Testis (tissue), 5 donors: ENCODE measurements at places on chromosomes 2 and 18. TPM values are rescaled to one million over a fixed set of nuclear protein-coding genes. Genes with fewer than 3 reads are reported as not detected.

The PSD4 gene
- 22.8 TPM for polyA plus RNA-seq

The LAMA1 gene
- 35.7 TPM for polyA plus RNA-seq

The IL36A gene
- polyA plus RNA-seq: not detected

The PDE1A gene
- 45.0 TPM for polyA plus RNA-seq

The CHRNG gene
- 0.26 TPM for polyA plus RNA-seq

The ERBB4 gene
- 6.1 TPM for polyA plus RNA-seq

- H3K4me3 ChIP-seq: no peak overlapping the region
- H3K36me3 ChIP-seq: no peaks in the 10 kb centered on the region
- no peak overlapping the region for H3K27ac ChIP-seq
- no peaks in the 10 kb centered on the region for H3K4me1 ChIP-seq
- DNase-seq: no peak
- H3K27me3 ChIP-seq: no peaks in the 10 kb centered on the region
Observed at GRCh38 chr2:66915237-66915636, 480.3 kb downstream of the MEIS1 start.

DNA sequence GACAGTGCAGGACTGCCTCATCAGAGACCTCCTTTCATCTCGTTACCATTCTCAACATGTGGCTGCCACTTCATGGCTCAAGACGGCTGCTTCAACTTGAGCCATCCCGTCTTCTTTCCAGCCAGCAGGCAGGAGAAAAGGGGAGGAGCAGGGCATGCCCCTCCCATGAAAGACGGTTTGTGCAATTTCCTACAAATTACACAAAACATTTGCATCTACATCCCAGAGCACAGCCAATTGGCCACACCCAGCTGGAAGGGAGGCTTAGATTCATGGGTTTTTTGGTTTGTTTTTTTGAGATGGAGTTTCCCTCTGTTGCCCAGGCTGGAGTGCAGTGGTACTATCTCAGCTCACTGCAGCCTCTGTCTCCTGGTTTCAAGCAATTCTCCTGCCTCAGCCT lies 11.8 kb downstream of the UCN start:
- H3K36me3 ChIP-seq: no peaks in the 10 kb centered on the region
- H3K4me1 ChIP-seq: no peaks in the 10 kb centered on the region
- no peak overlapping the region for H3K4me3 ChIP-seq
- H3K27ac ChIP-seq: no peak overlapping the region

DNA sequence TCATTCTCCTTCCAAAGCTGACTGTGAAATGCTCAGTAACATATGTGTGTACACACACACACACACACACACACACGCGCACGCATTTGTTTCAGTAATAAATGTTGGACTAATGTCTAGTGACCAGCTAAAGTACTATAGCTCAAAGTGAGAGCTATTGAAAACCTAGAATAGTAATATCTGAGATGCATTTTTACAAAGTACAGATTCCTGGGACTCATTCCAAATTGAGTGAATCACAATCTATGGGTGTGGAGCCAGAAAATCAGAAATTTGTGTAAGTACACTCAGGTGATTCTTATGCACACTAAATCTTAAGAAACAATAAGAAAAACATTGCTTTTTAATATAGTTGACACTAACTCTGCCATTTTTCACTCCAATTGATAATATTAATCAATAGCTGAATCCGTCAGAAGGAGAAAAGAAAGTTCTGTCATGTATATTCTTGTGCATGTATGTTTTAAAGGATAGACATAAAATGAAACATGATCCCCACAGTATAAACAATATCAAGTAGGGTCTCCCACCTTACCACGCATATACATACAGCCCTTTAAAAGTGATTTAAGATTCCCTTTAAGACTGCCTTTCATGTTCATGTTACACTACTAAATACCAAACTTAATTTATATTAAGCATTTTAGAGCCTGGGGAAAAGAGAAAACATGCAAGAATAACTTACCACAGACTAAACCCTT lies 123.5 kb downstream of the ATAD2B start:
- H3K4me1 ChIP-seq: no peaks in the 10 kb centered on the region
- no peak overlapping the region for H3K4me3 ChIP-seq
- H3K27me3 ChIP-seq: no peaks in the 10 kb centered on the region
- no peak for DNase-seq
- no peaks in the 10 kb centered on the region for H3K36me3 ChIP-seq
- no peak overlapping the region for H3K27ac ChIP-seq

GRCh38 chr18:54671291-54671881 lies 80.3 kb downstream of the DYNAP start:
- H3K27ac ChIP-seq: no peak overlapping the region
- H3K27me3 ChIP-seq: no peaks in the 10 kb centered on the region
- H3K36me3 ChIP-seq: no peaks in the 10 kb centered on the region

GRCh38 chr2:226862623-226863022 lies 26.8 kb downstream of the RHBDD1 start:
- H3K27ac ChIP-seq: no peak overlapping the region
- no peak for DNase-seq
- H3K4me1 ChIP-seq: no peaks in the 10 kb centered on the region
- H3K36me3 ChIP-seq: no peaks in the 10 kb centered on the region

- no peaks in the 10 kb centered on the region for H3K4me1 ChIP-seq
- no peaks in the 10 kb centered on the region for H3K27me3 ChIP-seq
- no peak for DNase-seq
- H3K27ac ChIP-seq: no peak overlapping the region
- no peaks in the 10 kb centered on the region for H3K36me3 ChIP-seq
- H3K4me3 ChIP-seq: no peak overlapping the region
Observed at GRCh38 chr18:40962784-40963183, 992.2 kb upstream of the PIK3C3 start.

DNA sequence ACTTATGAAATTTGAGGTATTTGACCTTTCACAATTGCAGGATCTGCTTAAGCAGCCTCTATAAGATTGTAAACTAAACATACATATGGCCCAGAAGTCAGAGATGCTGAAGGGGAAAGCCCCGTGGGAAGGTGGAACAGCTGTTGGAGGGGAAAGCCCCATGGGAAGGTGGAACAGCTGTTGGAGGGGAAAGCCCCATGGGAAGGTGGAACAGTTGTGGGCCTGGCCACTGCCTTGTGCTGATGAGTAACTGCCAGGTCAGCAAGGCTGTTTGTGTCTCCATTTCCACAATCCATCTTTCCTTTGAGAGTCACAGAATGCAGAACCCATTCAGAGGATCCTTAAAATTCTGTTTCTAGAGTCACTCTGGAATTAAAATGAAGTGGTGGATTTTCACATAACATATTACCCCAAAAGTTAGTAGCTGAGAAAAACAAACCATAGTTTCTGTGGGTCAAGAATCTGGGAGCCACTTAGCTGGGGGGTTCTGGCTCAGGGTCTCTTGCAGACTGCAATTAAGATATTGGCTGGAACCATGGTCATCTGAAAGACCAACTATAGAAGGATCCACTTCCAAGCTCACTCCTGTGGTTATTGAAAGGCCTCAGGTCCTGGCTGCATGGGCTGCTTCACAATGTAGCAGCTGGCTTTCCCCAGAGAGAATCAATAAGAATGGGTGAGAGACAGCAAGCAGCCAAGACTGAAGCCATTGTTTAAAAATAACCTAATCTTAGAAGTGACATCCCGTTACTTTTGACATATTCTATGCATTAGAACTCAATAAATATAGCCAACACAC lies 86.6 kb upstream of the CAVIN2 start:
- no peaks in the 10 kb centered on the region for H3K27me3 ChIP-seq
- no peak overlapping the region for H3K4me3 ChIP-seq
- H3K36me3 ChIP-seq: no peaks in the 10 kb centered on the region
- no peaks in the 10 kb centered on the region for H3K4me1 ChIP-seq

GRCh38 chr2:42788478-42788793 lies 3.9 kb downstream of the HAAO start:
- no peaks in the 10 kb centered on the region for H3K36me3 ChIP-seq
- no peak for DNase-seq
- no peak overlapping the region for H3K4me3 ChIP-seq
- H3K27ac ChIP-seq: no peak overlapping the region
- H3K27me3 ChIP-seq: no peaks in the 10 kb centered on the region
- H3K4me1 ChIP-seq: no peaks in the 10 kb centered on the region

DNA sequence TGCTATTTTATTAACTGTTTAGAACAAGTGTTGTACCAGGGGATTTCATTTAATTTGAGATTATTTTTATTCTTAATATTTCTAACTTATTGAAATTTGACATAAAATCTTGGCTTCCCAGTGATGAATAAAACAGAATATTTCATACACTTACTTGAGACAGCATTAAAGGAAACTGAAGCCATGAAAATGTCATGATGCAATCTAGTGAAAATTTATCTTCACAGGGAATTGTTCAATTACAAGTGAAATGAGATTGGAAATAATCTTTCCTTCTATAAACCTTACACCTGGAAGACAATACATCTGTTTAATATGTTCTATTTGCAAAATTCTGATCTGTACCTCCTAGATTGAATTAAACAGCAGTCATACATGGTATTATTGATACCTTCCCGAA lies 511.0 kb upstream of the CDH7 start:
- H3K4me3 ChIP-seq: no peak overlapping the region
- no peaks in the 10 kb centered on the region for H3K4me1 ChIP-seq
- no peaks in the 10 kb centered on the region for H3K27me3 ChIP-seq
- no peak for DNase-seq

GRCh38 chr18:40243607-40244006 lies 1711.4 kb upstream of the PIK3C3 start:
- DNase-seq: no peak
- H3K27me3 ChIP-seq: no peaks in the 10 kb centered on the region
- no peak overlapping the region for H3K27ac ChIP-seq
- no peak overlapping the region for H3K4me3 ChIP-seq
- no peaks in the 10 kb centered on the region for H3K4me1 ChIP-seq
- H3K36me3 ChIP-seq: no peaks in the 10 kb centered on the region

GRCh38 chr18:3689986-3690763 lies 240.2 kb downstream of the TGIF1 start:
- H3K27ac ChIP-seq: no peak overlapping the region
- no peak for DNase-seq
- peaks cover 12% of the 10 kb centered on the region for H3K4me1 ChIP-seq
- no peaks in the 10 kb centered on the region for H3K27me3 ChIP-seq
- H3K4me3 ChIP-seq: no peak overlapping the region
- H3K36me3 ChIP-seq: no peaks in the 10 kb centered on the region

DNA sequence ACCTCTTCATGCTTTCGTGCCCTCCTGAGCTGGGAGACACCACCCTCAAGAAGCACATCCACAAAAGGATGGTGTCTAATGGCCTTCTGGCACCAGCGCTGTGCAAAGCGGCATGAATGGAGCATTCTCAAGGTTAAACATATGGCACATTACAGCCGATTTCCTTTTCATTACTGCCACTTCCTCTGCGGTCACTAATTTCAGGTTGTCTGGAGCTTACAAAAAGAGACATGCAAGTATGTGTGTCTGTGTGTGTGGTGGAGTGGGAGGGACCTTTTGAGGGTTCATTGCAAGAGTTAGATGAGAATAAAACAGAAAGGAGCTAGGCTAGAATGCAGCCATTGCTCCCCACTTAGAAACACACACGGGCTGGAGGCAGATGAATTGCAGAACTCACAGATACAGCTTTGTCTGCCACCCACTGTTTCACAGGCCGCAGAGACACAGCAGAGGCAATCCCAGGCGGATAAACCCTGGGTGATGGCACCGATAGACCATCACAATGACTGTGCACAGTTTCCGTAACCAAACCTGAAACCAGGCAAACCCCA lies 76.0 kb downstream of the TGIF1 start:
- H3K36me3 ChIP-seq: no peaks in the 10 kb centered on the region
- no peak overlapping the region for H3K4me3 ChIP-seq
- H3K27ac ChIP-seq: peak overlapping the region; percentile 21
- no peaks in the 10 kb centered on the region for H3K27me3 ChIP-seq

GRCh38 chr2:101360232-101360631 lies 27.1 kb downstream of the CREG2 start:
- DNase-seq: no peak
- no peaks in the 10 kb centered on the region for H3K36me3 ChIP-seq
- no peak overlapping the region for H3K4me3 ChIP-seq
- H3K4me1 ChIP-seq: no peaks in the 10 kb centered on the region
- H3K27ac ChIP-seq: no peak overlapping the region

GRCh38 chr18:47756364-47757016 lies 174.0 kb downstream of the SMAD2 start:
- no peaks in the 10 kb centered on the region for H3K36me3 ChIP-seq
- no peak overlapping the region for H3K4me3 ChIP-seq
- H3K27ac ChIP-seq: no peak overlapping the region
- no peaks in the 10 kb centered on the region for H3K4me1 ChIP-seq
- no peaks in the 10 kb centered on the region for H3K27me3 ChIP-seq

GRCh38 chr2:43026426-43027096 lies 199.8 kb downstream of the ZFP36L2 start:
- H3K27ac ChIP-seq: peak overlapping the region; percentile 25
- no peaks in the 10 kb centered on the region for H3K36me3 ChIP-seq
- H3K4me3 ChIP-seq: no peak overlapping the region
- H3K27me3 ChIP-seq: no peaks in the 10 kb centered on the region

- no peak overlapping the region for H3K27ac ChIP-seq
- no peaks in the 10 kb centered on the region for H3K27me3 ChIP-seq
- H3K36me3 ChIP-seq: no peaks in the 10 kb centered on the region
Observed at GRCh38 chr2:83901317-83901716, 557.8 kb downstream of the SUCLG1 start.

- peaks cover 28% of the 10 kb centered on the region for H3K4me1 ChIP-seq
- no peak for DNase-seq
- H3K27ac ChIP-seq: no peak overlapping the region
Observed at GRCh38 chr18:49666045-49666775, 104.4 kb downstream of the LIPG start.

- no peak overlapping the region for H3K27ac ChIP-seq
- no peak overlapping the region for H3K4me3 ChIP-seq
- DNase-seq: no peak
- no peaks in the 10 kb centered on the region for H3K4me1 ChIP-seq
- no peaks in the 10 kb centered on the region for H3K27me3 ChIP-seq
Observed at GRCh38 chr18:71849407-71849806, 694.7 kb downstream of the CBLN2 start.

DNA sequence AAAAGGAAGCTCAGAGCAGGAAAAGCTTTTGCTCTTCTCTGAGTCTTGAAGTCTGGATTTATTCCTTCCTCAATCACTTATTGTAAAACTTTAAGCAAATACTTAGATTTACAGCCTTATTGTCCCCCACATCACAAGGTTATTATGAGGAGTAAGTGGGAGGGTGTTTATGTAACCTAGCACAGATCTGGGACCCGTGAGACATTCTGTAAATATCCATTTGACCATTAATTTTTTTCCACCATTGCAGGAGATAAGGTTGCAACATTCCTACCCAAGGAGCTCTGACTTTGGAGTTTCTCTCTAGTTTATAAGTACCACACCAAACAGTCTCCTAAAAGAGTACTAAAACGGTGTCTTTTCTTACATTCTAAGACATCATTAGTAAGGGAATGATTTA lies 52.1 kb upstream of the CTIF start:
- H3K36me3 ChIP-seq: no peaks in the 10 kb centered on the region
- H3K4me3 ChIP-seq: no peak overlapping the region
- H3K27ac ChIP-seq: peak overlapping the region; percentile 68
- no peak for DNase-seq

DNA sequence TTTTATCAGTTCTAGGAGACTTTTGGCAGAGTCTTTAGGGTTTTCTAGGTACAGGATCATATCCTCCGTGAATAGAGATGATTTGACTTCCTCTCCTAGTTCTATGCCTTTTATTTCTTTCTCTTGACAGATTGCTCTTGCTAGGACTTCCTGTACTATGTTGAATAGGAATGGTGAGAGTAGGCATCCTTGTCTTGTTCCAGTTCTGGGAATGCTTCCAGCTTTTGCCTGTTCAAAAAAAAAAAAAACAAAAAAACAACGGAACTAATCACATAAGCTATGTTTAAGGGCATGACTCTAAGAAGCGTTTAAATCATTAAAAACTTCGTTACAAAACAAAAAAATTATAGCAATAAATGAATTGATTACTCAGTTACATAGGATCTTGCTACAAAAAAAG lies 145.7 kb downstream of the NUP35 start:
- H3K4me3 ChIP-seq: no peak overlapping the region
- no peaks in the 10 kb centered on the region for H3K4me1 ChIP-seq

GRCh38 chr2:190079160-190079559 lies 16.6 kb upstream of the MSTN start:
- H3K27ac ChIP-seq: no peak overlapping the region
- no peak for DNase-seq
- H3K27me3 ChIP-seq: no peaks in the 10 kb centered on the region
- no peak overlapping the region for H3K4me3 ChIP-seq
